ENCODE measurements at places on chromosomes 4 and X.
A peak's percentile ranks its signal among the peaks of the same experiment; 100 is the strongest.

DNA sequence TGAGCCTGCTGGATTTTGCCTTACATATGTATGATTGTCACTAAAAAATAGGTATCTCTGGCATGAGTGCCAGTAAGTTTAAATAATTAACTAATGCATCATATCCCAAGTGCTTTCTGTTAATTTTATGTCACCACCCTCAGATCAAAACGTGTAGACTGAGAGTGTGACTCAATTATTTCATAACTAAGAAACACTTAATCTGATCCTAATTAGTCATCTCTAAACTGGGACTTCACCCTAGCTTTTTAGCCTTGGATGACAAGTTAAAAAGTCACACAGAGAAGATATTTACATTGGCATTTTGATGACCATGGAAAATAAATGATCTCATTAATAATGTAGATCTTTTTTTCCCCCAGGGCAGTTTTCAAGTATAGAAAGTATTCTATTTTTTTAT, 23.1 kb upstream of the SLC6A14 start:
- no peak for DNase-seq

DNA sequence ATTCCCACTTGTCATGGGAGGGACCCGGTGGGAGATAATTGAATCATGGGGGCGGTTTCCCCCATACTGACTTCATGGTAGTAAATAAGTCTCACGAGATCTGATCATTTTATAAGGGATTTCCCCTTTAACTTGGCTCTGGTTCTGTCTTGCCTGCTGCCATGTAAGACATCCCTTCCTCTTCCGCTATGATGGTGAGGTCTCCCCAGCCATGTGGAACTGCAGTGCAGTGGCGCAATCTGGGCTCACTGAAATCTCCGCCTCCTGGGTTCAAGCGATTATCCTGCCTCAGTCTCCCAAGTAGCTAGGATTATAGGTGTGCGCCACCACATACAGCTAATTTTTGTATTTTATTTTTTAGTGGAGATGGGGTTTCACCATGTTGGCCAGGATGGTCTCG, 2.9 kb downstream of the HPGDS start:
- DNase-seq = no peak

DNA sequence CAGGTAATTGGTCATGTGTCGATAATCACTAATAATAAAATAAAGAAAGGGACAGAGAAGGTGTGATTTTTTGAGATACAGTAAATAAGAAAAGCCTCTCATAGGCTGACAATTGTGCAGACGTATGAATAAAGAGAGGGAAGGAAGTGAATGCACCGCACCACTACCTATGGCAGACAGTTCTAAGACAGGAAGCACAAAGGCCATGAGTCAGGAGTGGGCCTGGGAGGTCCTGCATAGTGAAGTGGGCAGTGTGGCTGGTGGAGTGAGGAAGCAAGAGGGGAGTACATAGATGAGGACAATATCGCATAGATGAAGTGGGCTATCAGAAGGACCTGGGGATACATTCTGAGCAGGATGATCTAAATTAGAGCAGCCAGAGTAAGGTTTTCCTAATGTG, 75.6 kb downstream of the BMP3 start:
- DNase-seq = no peak

DNA sequence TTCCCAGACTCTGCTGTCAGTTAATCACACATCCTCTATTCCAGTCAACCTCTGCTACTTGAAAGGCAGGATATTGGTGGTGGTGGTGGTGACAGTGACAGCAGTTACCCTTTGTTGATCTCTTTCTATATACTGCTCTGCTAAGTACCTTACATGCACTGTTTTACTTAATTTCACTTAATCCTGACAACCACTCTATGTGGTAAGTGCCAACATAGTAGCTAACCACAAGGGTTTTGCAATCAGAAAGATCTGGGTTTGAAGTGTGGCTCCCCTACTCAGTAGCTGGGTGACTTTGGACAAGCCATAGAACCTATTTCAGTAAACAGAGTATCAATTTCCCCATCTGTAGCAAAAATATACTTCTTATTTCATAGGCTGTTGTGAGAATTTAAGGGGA, 24.2 kb upstream of the F9 start:
- DNase-seq = no peak

- DNase-seq = peak; percentile 66
Observed at GRCh38 chr4:41281038-41281634, 24.4 kb downstream of the UCHL1 start.

- no peak for DNase-seq
Observed at GRCh38 chr4:188603646-188604045, 464.4 kb downstream of the TRIML1 start.

GRCh38 chr4:143736861-143737260, 36.4 kb upstream of the FREM3 start:
- no peak for DNase-seq

- DNase-seq = no peak
Observed at GRCh38 chr4:7194251-7195140, 2.2 kb downstream of the SORCS2 start.

DNA sequence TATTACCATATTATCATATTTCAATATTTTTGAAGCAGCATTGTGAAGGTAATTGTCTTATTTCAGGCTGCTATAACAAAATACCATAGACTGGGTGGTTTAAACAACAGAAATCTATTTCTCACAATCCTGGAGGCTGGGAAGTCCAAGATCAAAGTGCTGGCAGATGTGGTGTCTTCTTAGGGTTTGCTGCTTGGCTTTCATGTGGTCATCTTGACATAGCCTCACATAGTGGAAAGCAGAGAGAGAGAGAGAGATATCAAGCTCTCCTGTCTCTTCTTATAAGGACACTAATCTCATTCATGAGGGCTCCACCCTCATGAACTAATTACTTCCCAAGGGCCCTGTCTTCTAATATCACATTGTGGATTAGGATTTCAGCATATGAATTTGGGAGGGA, 119.7 kb upstream of the NUDT6 start:
- DNase-seq = no peak

- no peak for DNase-seq
Observed at GRCh38 chr4:140841186-140841585, 85.0 kb upstream of the TBC1D9 start.

- no peak for DNase-seq
Observed at GRCh38 chr4:79209822-79210635, 115.8 kb downstream of the NAA11 start.

GRCh38 chr4:151950993-151951670, 190.3 kb upstream of the GATB start:
- DNase-seq = no peak

DNA sequence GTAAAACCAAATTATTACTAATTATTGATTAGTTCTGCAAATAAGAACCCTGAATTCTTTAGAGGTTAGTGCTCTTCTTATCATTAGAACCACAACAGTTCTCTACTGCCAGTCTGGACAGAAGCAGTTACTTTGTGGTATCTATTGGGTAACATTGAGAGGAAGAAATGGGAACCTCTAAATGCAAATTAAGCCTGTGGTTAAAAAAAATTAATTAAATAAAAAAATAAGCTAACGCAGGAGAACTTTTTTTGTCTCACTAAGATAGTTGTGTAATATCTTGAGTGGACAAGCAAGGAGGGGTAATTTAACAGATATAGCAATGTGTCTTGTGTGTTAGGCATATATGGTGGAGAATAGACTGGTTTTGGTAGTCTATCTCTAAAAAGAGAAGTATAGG, 32.9 kb upstream of the TET2 start:
- DNase-seq = no peak

All from NCI-H1048 (cell line).